Mesendoderm (in vitro differentiated cells): ENCODE measurements at places on chromosomes 5 and 9.

DNA sequence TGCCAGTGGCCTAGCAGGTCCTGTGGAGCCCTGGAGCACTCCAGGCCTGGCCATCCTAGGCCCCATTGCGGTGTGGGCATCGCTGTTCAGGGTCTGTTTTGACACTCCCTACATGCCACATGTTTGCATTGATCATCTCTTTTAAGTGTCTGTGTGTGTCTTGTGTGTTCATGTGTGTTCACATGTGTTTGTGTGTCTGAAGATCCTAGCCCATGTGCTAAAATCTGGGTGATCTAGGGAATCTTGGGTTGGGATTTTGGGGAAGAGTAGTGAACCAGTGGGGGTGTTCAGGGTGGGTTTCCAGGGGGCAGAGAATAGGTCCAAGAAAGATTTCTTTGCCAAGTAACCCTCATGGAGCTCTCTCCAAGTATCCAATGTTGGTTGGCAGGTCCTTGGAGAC is 8.4 kb downstream of the PSD2 start:
- H3K27me3 ChIP-seq, result peaks cover 2% of the 10 kb centered on the region
- H3K4me3 ChIP-seq, result no peak overlapping the region
- no peaks in the 10 kb centered on the region for H3K36me3 ChIP-seq
- no peak overlapping the region for H3K27ac ChIP-seq
- no peak for DNase-seq

GRCh38 chr5:82719368-82719767 is 357.8 kb downstream of the TMEM167A start:
- H3K4me1 ChIP-seq, result peaks cover 2% of the 10 kb centered on the region
- no peak for DNase-seq

GRCh38 chr5:141850244-141850768 is 27.9 kb downstream of the PCDH1 start:
- H3K27ac ChIP-seq, result peak overlapping the region; percentile 98
- no peaks in the 10 kb centered on the region for H3K27me3 ChIP-seq
- no peaks in the 10 kb centered on the region for H3K36me3 ChIP-seq

DNA sequence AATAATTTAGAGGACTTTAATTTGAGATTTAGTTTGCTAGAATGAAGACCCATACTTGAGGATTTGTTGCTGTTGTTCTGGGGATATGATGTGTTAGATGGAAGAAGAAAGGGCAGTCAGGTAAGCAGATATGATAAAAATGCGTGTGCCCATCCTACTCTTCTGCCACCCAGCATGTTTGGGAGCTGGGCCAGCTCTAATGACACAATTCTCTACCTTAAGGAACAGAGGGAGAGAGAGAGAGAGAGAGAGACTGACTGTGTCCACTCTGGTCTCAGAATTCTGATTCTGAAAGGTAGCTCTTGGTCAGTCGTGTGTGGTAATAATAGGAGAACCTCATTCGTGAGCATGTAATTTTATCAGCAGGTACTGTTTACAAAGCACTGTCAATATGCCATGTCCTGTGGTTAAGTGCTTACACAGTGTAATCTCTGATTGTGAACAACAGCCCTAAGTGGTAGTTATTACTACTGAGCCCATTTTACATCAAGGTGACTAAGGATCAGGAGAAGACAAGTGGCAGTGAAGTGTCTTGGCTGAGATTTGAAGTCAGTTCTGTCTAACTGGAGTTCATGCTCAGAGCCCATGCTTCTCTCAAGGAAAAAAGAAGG is 307.4 kb upstream of the SEMA6A start:
- H3K4me3 ChIP-seq, result no peak overlapping the region
- H3K36me3 ChIP-seq, result no peaks in the 10 kb centered on the region
- DNase-seq, result no peak
- no peaks in the 10 kb centered on the region for H3K27me3 ChIP-seq

- DNase-seq, result no peak
- H3K4me1 ChIP-seq, result peaks cover 3% of the 10 kb centered on the region
- no peaks in the 10 kb centered on the region for H3K27me3 ChIP-seq
- H3K4me3 ChIP-seq, result no peak overlapping the region
- no peak overlapping the region for H3K27ac ChIP-seq
Observed at GRCh38 chr9:27304521-27304920, 7.6 kb upstream of the EQTN start.

DNA sequence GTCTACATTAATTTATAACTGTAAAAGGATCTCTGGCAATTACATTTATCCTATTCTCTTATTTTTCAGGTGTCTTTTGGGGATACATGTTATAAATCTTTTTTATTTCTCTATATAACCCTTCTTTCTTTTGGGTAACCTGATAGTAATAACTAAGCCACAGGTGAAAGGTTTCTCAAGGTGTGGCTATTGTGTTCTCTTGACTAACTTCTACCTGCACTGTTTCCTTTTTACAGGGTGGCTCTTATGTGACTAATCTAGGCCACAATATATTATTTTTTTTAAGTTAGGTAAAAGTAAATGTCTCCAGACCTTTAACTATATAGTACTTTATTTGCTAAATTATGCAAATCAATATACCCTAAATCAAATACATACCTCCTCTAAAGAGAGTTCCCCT is 193.2 kb downstream of the EFNA5 start:
- H3K36me3 ChIP-seq, result no peaks in the 10 kb centered on the region
- no peaks in the 10 kb centered on the region for H3K27me3 ChIP-seq
- H3K4me3 ChIP-seq, result no peak overlapping the region
- H3K27ac ChIP-seq, result no peak overlapping the region

GRCh38 chr5:95060098-95060497 is 224.8 kb downstream of the MCTP1 start:
- H3K4me3 ChIP-seq, result no peak overlapping the region
- no peak overlapping the region for H3K27ac ChIP-seq
- no peaks in the 10 kb centered on the region for H3K4me1 ChIP-seq
- H3K27me3 ChIP-seq, result no peaks in the 10 kb centered on the region
- no peaks in the 10 kb centered on the region for H3K36me3 ChIP-seq

DNA sequence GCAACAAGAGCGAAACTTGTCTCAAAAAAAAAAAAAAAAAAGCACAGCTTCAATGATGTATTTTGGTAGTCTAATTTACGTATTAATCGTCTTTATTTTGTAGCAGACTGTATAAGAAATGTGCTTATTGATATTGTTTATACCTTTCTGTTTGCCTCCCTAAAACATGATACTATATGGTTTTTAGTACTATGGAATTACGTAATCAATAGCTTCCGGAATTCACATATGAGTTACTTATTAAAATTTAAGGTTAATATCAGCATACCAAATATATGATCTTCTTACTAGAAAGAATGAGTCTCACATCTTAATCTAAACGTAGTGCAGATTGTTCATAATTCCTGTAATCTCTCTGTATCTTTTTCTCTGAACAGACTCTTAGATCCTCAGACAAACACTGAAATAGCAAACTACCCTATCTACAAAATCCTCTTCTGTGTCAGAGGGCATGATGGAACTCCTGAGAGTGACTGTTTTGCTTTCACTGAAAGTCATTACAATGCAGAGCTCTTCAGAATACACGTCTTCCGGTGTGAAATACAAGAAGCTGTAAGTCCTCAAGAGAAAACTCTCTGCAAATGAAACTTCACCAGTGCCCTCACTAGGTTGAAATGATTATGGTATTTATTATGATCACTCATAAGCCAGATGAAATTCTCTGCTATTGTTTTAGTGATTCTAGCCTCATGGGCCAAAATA is 44.4 kb upstream of the GPR21 start:
- no peak for DNase-seq
- peaks cover 2% of the 10 kb centered on the region for H3K36me3 ChIP-seq
- no peak overlapping the region for H3K27ac ChIP-seq
- no peaks in the 10 kb centered on the region for H3K27me3 ChIP-seq
- no peaks in the 10 kb centered on the region for H3K4me1 ChIP-seq
- no peak overlapping the region for H3K4me3 ChIP-seq

DNA sequence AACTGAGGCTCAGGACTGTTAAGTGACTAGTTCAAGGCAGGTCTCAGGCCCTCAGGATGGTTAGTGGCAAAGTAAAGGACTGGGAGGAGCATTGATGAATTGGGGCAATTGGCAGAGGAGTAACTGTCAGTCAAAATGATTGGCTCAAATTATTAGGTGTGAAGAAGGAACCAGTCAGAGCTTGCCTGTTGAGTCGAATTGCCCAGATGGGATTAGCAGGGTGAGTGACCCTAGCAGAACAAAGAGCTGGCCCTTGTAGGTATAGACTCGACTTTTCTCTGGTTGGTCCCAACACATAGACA is 2.6 kb upstream of the NSD1 start:
- peaks cover 22% of the 10 kb centered on the region for H3K4me1 ChIP-seq
- no peak for DNase-seq
- no peak overlapping the region for H3K27ac ChIP-seq

DNA sequence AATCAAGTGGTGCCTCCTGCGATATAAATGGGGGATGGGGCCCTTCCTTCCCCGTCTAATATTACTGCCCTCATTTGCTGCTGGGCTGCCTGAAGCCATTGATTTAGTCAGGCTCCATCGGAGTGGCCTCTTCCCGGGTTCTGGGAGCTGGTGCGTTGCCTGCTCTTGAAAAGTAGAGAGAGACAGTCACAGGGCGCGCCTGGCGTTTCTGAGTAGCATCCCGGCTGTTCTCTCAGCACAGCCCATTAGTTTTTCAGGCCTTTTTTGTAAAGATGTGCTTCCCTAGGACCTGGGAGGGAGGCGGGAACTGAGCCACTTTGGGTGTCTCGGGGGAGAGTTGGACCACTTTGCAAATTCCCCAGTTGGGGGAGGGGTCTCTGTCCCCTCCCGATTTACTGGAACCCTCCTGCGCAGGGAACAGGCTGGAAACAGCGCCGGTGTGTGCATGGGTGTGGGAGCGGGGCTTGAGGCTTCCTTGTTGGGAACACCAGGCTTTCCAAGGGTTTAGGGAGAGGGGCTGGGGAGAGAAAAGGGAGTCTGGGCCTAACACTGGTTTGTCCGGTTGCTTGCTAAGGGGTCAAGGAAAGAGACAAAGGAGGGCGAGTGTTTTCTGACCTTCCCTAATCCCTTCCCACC is 4.7 kb downstream of the PRDM6 start:
- no peaks in the 10 kb centered on the region for H3K36me3 ChIP-seq
- H3K27ac ChIP-seq, result no peak overlapping the region
- peaks cover 2% of the 10 kb centered on the region for H3K4me1 ChIP-seq
- DNase-seq, result peak; percentile 67

GRCh38 chr9:92737611-92738299 is 26.9 kb downstream of the BICD2 start:
- peaks cover 10% of the 10 kb centered on the region for H3K4me1 ChIP-seq
- no peak overlapping the region for H3K27ac ChIP-seq
- H3K4me3 ChIP-seq, result no peak overlapping the region
- H3K27me3 ChIP-seq, result no peaks in the 10 kb centered on the region

DNA sequence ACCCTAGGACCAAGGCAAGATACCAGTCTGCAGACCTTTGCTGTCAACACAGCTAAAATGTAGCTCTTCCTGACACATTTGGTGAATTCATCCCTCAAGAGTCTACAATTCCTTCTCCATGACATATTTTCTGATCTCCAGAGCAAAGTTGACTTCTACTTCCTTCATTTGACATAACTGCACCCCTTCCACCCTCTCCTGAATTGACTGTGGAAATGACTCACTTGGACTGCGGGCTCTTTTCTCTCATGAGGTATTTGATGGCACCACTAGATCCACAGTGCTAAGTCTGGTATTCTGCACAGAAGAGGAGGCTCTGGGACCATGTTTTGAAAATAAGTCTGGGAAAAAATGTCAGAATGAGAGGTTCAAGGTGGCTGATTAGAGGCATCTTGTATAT is 338.4 kb upstream of the TRPC7 start:
- no peaks in the 10 kb centered on the region for H3K4me1 ChIP-seq
- H3K4me3 ChIP-seq, result no peak overlapping the region
- H3K36me3 ChIP-seq, result no peaks in the 10 kb centered on the region
- H3K27me3 ChIP-seq, result no peaks in the 10 kb centered on the region
- no peak for DNase-seq

DNA sequence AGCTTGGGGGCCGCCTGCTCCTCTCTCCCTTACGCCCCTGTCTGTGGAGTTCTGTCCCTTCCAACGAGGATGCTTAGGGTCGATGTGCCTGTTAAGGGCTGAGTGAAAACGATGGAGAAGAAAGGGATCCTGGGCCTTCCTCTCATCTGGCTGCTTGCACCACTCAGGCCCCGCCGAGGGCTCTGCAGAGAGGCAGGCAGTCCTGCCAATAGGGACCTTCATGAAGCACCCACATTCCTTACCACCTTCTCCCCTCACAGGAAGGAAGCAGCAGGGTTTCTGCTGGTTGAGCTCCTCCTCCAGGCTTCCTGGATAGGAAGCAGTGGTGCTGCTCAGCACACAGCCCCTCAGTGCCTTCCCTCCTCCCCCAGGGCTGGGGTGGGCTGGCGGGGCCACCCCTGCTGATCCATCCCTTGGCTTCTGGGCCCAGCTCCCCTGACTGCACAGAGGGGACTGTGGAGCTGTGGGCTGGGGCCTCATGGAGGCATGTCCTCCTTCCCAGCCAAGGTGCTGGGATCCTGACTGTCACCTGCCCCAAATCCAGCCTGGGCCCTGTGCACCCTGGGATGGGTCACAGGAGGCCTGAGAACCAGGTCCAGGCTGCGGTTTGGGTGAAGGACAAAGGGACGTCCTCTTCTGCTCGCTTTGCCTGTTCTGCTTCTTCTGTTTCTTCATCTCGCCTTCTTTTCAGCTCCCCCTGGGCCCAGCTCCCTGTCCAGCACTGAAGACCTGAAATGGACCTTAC is 50.5 kb downstream of the AHRR start:
- H3K27me3 ChIP-seq, result peaks cover 2% of the 10 kb centered on the region
- no peaks in the 10 kb centered on the region for H3K4me1 ChIP-seq

DNA sequence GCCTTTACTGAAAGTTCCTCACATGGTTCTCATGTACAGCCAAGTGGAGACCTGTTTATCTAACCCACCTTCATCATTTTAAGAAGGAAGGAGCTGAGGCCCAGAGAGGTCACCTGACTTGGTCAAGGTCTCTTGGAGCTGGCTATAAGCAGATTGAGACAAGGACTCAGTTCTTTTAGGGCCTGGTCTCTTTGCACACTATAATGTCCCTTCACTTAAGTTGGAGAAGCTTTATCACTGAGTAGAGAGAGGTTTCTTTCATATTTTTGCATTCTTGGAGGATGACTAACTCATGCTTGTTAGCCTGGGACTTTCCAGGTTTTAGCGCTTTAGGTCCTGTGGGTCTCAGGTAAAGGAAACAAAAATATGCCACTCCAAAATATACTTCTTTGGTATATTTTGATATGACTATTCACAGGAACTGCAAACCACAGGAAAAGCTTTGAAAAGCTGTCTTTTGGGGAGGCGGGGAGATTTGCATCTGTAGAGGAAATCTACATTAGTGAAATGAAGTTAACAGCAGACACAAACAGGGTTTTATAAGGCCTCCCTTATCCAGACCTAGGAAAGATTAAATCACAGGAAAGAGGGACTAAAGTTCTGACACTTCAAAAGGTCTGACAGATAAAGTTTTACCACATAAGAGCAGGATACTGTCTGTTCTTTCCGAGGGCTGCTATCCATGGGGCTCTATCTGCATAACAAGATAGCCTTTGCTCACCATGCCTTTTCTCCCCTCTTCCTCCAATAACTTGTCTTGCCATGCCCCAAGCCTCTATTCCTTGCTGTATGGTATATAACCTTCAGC is 95.8 kb upstream of the ANKRD55 start:
- DNase-seq, result peak; percentile 88
- H3K4me1 ChIP-seq, result peaks cover 9% of the 10 kb centered on the region

DNA sequence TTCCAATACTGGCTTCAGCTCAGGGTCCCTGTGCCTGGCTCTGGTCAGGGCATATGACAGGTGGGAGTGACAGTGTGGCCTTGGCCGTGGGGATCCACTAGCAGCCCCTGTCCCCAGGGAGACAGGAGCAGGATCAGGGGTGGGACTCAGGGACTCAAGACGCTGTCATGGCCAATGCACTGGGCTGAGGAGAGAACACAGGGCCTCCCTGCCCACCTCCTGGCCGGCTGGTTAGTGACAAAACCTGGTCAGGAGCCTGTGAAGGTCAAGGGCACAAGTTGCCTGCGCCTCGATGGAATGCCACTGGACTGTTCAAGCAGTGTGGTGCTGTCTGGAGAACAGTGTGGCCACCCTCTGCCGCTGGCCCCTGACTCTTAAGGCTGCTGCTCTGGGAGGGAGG is 86.8 kb downstream of the OLFM1 start:
- H3K27ac ChIP-seq, result no peak overlapping the region
- H3K4me1 ChIP-seq, result no peaks in the 10 kb centered on the region
- no peak overlapping the region for H3K4me3 ChIP-seq
- H3K36me3 ChIP-seq, result no peaks in the 10 kb centered on the region
- DNase-seq, result no peak
